Activated CD4-positive, alpha-beta T cell treated with anti-CD3 and anti-CD28 coated beads, Interleukin-2, amount 50 U/mL, for 4 hours (primary cell): ENCODE measurements at places on chromosomes 4 and X.

GRCh38 chr4:11635342-11635741, 206.6 kb upstream of the HS3ST1 start:
- DNase-seq = no peak

DNA sequence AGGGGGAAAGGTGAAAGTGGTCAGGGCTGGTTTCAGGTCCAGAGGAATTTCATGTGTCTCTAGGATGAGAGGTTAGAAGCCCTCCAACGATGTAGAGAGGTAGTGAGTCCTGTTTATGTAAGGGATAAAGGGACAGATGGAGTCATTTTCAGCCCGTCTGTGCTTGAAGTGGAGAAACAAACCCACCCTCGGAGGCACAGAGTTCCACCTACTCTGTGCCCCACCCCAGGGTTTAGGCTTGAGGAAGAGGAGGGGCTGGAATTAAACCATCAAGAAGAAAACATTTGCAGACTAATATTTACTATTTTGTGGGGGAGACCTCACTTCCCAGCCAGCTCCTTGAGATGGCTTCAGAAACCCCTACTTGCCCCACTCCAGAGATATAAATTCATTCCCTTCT, 868 bp upstream of the GNL3L start:
- DNase-seq = no peak

DNA sequence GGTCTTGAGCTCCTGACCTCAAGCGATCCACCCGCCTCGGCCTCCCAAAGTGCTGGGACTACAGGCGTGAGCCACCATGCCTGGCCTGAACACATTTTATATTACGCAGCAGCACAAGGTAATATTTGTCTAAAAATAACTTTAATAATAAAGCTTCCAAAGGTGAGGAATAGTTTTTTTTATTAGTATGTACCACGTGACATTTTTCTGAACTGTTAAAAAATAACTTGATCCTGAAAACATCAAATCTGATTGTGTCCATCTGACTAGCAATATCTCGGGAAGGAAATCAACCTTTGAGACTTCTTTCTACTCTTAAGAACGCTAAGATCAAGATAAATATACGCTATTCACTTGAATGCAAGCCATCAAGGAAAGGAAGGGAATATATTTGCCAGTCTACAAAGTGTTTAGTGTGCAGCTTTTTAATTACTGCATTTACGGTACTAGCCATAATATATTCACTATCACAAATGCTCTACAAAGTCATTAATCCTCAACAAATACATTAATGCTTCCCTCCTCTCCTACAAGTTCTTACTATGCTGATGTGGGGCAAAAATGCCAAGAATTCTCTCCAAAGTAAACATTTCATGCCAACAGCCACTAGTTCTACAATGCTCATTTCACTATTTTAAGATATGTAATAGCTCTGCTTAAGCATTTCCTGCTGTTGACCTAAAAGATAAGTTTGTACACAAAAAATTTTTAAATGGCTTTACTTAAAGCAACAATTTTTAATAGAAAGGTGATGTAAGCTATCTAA, 143.6 kb downstream of the APBB2 start:
- DNase-seq = no peak

DNA sequence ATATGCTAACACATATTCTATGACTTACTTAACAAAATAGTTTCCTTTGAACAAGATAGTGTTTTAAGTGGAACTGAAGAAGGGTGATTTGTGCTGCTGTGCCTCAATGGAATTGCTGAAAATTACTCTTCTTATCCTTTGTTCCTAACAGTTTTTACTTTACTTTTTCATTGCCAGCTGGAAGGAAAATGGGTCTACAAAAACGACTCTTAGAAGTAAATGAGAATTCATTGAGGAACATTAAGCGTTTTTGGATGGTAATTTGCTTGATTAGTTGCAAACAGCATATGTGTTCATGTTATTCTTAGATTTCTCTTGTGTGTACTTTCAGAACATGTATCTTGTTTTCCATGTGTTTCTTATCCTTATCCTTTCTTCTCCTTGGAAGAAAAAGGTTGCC, 170.4 kb upstream of the VEGFC start:
- no peak for DNase-seq

DNA sequence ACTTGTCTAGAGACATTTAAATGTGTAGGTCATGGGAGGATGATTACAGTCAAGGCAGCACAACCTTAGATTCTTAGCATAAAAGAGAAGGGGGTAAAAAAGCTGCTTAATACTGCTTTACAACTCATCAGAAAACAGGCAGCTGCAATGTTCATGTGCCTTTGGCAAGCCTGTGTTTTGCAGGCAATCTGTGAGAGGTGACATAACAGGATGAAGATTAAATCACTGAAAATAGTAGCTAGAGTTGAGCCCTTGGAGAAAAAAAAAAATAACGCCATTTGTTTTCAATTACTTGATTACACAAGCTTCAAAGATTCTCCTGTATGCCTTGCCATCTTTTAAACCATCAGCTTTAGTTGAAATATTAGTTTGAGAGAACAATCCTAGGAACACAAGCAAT, 847.6 kb upstream of the LCORL start:
- DNase-seq = no peak

DNA sequence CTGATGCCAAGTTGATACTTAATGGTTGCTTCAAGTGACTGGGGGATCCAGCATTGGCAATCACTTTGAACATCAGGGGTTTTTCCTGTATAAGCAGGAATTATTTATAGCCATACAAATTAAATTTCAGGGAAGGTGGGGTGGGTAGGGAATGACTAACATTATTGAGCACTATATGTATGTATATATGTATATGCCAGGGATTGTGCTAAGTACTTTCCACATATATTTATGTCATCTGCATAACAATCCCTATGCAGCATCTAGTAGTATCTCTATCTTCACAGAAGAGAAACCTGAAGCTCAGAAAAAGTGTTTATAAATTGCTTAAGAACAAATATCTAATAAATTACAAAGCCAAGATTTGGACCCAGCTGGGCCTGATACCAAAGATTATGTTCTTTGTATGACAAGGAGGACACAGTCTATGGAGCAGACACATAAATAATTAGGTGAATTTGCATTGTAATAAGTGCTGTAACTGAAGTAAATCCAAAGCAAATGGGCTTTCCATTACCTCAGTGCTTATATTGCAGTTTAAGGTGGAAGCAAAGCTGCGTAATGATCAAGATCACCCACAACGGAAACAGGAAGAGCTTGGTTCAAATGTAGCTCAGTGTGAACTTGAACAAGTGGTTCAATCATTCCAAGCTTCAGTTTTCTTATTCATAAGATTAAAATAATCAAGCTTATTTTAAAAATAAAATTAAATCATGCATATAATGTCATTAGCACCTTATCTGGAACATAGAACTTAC, 18.9 kb upstream of the RASGEF1B start:
- DNase-seq = no peak

DNA sequence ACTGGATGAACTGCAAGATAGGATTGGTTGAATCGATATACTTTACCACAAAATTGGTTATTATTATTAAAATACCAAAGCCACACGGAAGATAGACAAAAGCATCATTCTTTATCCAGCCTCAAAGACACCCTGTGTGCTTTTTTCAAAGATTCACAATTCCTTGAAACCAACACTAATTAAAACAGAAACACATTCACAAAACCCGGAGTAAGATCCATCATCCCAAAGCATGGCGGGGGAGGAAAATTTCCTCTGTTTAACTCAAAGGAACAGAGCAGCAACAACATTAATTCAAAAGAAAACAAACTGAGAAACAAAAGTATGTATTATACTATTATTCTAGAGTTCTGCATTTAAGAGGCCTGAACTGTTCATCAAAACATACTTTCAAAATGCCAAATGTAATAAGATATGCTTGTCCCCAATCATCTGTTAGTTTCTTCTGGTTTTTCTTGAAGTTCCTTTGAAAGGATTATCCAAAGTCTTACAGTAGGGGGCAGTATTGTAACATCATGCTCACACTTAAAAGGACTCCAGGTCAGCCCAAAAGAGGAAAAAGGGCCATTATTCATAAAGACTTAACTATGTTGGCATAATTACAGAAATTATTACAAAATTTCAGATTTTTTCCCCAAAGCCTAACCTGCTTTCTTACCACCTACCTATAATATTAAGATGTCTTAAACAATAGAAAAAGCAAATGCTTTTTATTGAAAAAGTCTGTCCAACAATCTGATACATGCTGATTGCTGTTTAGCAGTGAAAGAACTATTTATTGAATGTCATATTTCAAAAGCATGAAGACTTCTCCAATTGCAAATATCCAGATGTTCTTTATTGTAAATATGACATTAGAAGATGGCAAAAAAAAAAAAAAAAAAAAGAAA, 168.7 kb downstream of the SCFD2 start:
- no peak for DNase-seq

DNA sequence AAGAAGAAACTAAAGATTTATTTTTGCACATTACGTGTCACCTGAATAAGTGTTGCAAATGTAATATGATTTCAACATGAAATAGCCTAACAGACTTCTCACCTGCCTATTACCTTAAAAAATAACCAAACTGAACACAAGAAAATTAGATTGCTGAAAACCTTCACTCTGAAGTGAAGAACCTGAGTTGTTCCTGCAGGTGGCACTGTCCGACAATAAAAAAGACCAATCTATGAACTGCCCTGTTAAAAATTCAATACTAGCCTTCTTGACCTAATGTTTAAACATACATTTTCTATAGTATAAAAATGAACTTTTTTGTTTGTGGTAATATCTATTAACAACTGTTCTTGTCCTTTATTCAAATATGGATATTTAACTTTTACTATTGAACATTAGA, 69.2 kb upstream of the PNPLA4 start:
- DNase-seq = no peak
